ENCODE measurements at places on chromosomes 16 and 17.
A peak's percentile ranks its signal among the peaks of the same experiment; 100 is the strongest.

GRCh38 chr17:47218896-47219430, 9.8 kb downstream of the MYL4 start:
- DNase-seq = no peak

DNA sequence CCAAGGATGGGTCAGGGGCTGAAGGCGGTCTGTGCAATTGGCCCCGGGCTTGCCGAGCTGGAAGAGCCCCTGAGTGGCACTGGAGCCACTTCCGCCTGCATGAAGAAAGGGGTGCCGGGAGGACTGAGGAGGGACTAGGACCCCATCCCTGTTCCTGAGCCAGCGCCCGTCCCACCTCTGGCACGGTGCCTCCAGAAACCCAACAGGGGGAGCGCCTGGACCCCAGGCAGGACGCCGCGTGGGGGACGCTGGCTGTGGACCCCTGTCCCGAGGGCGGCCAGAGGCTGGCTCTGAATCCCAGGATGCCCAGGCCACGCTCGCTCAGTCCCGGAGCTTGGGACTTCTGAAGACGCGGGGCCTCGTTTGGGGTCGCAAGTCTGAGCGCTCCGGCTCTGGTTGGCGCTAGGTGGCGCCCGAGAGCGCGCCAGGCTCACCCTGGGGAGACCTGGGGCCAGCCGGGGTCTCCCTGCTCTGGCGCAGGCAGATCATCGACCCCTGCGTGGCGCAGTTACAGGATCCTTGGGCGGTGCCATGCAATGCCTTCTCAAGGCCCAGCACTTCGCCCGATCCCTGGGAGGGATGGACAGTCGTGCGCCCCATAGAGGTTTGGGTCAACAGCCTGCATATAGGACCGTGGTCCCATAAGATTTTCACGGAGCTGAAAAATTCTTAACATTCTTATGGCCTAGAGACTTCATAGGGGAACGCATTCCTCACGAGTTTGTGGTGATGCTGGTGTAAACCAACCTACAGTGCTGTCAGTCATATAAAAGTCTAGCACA, 58.5 kb upstream of the CREBBP start:
- peak; percentile 64 for DNase-seq

GRCh38 chr16:55662644-55663031, 6.8 kb downstream of the SLC6A2 start:
- DNase-seq = no peak

GRCh38 chr17:10135539-10136257, 62.7 kb downstream of the GAS7 start:
- DNase-seq = no peak

GRCh38 chr16:88618182-88618955, 20.0 kb upstream of the IL17C start:
- DNase-seq = no peak

GRCh38 chr16:71490361-71490760, 1.2 kb upstream of the ZNF19 start:
- DNase-seq = no peak

- no peak for DNase-seq
Measured at GRCh38 chr17:79412886-79413390, 197.9 kb downstream of the RBFOX3 start.

DNA sequence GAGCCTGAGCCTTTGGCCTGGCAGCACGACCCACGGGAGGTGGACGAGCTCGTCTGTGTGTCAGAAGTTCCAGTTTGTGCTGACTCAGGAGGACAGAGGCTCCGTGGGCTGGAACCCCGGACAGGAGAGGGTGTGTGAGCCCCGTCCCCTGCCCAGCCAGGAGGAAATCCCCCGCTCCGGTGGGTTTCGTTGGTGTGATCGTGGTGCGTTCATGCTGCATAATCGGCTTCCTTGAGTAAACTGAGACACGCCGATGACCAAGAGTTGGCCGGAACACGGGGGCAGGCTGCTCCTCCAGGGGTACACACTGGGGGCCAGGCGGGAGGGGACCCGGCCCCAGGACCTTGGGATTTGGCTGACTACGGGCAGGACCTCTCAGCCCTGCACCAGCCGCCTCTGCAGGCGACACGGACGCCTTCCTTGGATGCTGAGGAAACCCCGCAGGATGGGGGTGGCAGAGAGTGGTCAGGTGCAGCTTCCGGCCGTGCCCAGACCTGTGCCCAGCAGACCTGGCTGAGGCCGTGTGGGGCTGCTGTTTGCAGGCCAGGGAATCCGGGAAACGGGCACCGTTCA, 8.5 kb downstream of the METRNL start:
- DNase-seq = no peak

DNA sequence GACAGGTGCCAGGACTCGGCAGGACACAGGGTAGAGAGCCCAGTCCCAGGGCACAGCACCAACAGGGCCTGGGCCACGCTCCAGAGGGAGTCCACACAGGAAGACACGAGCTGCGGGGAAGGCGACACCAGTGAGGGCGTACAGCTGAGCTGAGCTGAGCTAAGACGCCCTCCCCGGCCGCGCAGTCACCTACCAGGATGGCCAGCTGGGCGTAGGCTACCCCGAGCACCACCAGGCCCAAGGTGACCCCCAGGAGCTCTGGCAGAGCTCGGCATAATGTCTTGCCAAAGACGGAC, 42.6 kb downstream of the TSC2 start:
- DNase-seq = no peak

DNA sequence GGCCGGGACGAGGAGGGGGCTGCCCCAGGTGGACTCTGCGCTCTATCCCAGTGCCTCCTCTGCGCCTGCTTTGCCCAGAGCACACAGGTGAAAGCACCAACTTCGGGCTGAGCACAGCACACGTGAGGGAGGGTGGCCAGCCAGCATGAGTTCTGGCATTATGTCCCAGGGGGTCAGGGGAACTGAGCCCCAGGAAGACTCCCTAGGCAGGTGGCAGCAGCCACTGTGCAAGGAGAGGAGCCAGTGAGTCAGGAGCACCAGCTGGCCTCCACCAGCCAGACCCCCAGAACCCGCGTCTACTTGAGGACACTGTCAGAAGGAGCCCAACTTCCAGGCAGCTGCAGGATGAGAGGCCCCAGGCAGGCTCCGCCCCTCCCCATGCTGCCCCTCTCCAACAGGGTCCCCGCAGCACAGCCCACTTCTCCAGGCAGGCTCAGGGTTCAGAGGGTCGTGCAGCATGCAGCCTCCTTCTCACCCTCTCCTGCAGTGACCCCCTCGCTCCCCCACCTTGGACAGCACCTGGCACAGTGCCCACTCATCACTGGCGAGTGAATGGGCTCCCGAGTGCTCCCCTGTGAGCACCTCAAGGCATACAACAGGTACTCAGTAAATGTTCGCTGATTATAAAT, 44.2 kb upstream of the RASD1 start:
- DNase-seq = no peak

- no peak for DNase-seq
Measured at GRCh38 chr16:80670170-80670865, 129.5 kb downstream of the DYNLRB2 start.

DNA sequence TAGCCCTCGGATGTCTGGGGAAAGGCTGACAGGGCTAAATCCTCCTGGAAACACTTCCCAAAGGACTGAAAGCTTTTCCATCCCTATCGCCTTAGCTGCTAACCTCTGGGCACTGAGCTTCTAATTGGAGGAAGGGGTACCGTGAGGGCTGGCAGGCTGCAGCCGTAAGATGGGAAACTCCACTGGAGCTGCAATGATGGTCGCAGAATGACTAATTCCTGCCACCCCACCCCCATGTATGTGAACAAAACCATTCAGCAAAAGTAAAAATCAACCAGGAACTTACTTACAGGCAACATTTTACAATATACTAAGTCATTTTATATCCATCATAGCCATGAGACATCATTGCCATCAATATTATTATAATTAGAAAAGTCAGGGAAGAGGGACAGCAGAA, 133.3 kb downstream of the ABCC12 start:
- no peak for DNase-seq

- DNase-seq = no peak
Measured at GRCh38 chr16:25716186-25716585, 24.4 kb downstream of the HS3ST4 start.

DNA sequence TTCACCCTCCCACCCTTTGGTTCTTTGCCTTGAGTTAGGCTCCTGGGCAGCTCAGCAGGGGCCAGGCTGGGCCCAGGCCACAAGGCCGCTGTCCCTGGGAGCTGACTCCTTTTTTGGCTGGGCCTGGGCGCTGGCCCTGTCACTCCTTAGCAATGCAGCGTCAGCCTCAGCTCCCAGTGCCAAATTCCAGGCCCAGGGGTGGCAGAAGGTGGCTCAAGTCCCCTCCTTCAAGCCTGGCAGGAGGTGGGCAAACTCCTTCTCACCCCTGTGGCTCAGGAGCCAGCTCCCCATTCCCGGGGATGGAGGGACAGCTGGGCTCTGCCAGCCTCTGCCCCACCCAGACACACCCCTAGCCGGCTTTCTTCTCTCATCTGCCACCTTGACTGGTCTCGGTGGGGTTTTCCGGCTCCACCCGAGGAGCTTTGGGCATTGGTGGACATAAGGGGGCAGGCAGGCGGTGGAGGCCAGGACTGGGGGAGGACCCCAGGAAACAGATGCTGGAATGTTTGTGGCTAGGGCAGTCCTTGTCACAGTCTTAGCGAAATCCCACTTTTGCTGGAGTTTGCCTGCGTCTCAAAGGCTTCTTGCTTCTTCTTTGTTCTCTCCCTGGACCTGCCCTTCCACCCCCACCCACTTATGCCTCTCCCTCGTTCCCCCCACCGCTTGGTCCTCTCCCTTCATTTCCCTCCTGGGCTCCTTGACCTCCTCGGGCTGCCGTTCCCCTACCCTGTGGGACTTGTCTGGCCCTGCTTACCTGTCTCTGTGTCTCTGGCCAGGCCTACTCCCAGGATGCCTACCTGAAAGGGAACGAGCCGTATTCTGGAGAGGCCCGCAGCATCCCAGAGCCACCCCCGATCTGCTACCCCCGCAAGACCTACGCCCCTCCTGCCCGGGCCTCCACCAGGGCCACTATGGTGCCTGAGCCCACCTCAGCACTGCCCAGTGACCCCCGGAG, 37.4 kb downstream of the ARHGAP23 start:
- no peak for DNase-seq

GRCh38 chr17:5042157-5043022, 7.2 kb upstream of the SLC52A1 start:
- DNase-seq = no peak

GRCh38 chr17:17523001-17523730, 27.0 kb upstream of the RASD1 start:
- DNase-seq = peak; percentile 86

DNA sequence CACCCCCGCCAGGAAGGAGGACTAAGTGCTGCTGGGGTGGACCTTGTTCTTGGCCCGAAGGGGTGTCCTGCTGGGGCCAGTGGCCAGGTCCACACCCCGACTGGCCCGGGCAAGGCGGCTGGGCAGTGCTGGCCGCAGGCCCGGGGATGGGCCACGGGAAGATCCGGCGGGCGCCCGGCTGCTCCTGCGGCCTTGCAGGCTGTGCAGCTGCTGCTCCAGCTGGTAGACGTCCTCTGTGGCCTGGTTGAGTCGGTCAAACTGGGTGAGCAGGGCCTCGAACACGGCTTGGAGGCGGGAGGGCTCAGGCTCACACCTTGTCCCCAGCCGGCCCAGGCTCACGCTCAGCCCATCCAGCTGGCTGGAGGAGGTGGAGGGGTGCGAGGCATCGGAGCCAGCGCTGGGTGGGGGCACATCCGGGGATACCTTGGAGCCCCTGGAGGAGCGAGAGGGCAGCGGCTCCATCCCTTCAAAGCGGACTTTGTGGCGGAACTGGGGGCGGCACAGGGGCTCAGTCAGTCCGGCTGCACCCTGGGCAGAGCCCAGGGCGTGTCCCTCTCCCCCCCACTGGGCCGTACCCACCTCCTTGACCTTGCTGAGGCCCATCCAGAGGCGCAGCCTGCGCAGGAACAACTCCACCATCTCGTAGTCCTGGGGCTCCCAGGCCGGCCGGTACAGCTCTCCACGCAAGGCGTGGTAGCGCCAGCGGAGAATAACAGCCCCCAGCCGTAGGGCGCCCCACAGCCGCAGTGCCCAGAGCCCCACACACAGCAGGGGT, 42.1 kb downstream of the TSC2 start:
- DNase-seq = no peak

DNA sequence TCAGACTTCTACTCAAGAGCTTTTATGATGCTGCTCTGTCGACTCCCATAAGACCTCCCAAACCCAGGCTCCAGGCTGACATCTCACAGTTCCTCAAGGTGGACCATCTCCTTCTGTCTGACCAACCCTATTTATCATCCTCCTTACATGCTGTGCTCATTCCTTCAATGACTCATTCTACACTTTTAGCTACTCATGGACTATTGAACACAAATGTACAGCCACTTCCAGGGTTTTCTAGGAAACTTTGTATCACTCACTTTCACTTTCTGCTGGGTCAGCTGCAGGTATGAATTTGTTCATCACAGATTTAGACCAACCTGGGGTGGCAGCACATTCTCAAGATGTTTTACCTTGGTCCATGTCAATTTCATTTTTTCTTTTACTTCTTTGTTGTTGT, 162.4 kb upstream of the FAM20A start:
- DNase-seq = no peak

DNA sequence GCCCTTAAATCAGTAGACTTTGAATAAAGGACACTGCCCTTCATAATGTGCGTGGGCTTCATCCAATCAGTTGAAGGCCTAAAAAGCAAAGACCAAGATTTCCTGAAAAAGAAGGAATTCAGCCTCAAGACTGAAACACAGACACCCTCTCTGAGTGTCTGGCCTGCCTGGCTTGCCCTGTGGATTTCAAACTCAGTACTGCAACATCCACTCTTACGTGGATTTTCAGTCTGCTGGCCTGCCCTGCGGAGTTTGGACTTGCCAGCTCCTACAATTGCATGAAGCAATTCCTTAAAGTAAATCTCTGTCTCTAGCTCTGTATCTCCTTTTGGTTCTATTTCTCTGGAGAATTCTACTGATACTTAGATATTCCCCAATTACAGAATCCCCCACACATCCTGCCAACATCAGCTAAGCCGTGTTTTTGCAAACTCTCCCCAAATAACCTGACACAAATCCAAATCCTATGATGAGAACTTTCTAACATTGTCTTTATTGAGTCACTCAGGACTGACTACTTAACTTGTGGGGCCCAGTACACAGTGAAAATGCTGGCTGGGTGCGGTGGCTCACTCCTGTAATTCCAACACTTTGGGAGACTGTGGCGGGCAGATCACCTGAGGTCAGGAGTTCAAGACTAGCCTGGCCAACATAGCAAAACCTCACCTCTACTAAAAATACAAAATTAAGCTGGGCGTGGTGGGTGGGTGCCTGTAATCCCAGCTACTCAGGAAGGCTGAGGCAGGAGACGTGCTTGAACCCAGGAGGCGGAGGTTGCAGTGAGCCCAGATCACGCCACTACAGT, 7.2 kb upstream of the TNFRSF17 start:
- DNase-seq = no peak

DNA sequence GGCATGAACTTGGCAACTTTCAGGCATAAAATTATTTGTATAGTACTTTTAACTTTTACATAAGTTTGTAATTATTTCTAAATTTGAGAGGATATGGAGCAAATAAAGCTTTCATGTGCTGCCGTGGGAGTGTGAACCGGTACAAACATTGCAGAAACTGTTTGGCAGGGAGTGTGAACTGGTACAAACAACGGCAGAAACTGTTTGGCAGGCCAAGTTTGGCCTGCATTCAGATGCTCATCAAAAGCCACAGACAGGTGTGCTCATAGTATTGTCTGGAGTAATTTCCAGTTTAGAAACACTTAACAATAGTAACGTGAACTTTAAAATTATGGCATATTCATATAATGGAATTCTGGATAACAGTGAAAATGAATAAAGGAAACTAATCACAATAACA, 73.8 kb upstream of the ATP2A3 start:
- DNase-seq = no peak

- peak; percentile 74 for DNase-seq
Measured at GRCh38 chr16:89602273-89602951, 11.0 kb upstream of the DPEP1 start.
